ENCODE measurements at places on chromosomes 11 and 22. TPM values are rescaled to one million over a fixed set of nuclear protein-coding genes. Genes with fewer than 3 reads are reported as not detected.
A peak's percentile ranks its signal among the peaks of the same experiment; 100 is the strongest.

OR52E8 gene
- not detected for total RNA-seq

GRCh38 chr11:108754901-108755625, 90.2 kb downstream of the DDX10 start:
- peak; percentile 40 for DNase-seq

C1QTNF5 gene
- not detected for total RNA-seq

- no peak for DNase-seq
These were observed 3.2 kb upstream of the MTMR3 start for GRCh38 chr22:29879753-29880152.

DNA sequence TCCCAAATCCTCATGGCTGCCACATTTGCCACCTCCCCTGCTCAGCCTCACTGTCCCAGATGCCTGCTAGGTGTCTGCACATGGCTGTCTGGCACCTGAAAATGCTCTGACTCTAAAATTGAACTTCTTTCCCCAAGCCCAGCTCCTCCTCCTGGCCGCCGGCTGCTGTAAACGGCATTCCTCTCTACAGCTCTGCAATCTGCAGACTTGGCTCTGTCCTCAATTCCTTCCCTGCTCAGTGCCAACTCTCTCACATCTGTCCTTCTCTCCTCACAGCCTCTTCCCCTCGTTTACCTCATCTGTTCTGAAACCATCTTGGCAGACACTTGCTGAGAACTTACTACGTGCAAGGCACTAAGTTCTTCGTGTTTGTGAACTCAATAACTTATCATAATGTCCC, 169.4 kb upstream of the SYT13 start:
- no peak for DNase-seq

DNA sequence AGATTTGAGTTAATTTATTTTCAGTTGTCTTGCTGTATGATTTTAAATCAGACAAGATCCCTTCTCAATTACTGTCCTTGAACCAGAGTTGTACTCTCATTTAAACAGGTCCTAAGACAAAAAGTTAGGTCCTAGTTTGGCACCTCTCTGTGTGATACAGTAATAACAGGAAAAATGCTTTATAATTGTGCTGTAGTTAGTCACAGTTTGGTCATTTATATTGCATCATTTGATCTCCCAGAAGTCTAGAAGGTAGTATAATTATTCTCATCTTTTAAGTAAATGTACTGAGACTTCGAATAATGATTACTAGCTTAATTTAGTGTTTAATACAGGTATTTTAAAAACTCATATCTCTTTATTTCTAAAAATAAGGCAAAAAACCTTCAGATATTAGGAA, 18.1 kb upstream of the LUZP2 start:
- no peak for DNase-seq

DNA sequence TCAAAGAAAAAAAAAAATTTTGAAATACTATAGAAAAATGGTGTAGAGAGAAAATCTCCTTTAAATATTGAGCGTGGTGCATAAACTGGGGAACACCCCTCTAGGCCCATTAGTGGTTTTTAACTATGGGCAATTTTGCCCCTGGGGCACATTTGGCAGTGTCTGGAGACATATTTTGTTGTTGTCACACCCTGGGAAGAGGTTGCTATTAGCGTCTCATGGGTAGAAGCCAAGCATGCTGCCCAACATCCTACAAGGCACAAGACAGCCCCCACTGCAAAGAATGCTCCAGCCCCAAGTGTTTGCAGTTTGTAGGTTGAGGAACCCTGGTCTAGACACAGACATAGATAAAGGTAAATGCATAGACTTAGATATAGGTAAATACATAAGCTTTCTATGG, 92.6 kb downstream of the KIAA1671 start:
- DNase-seq, result no peak

GRCh38 chr11:95799546-95799945, 9.2 kb downstream of the CEP57 start:
- no peak for DNase-seq

- DNase-seq, result no peak
These were observed 5.3 kb downstream of the C22orf39 start for GRCh38 chr22:19442166-19442565.

NUP98 gene
- total RNA-seq, result 79.4 TPM

MICAL2 gene
- total RNA-seq, result 151 TPM

- no peak for DNase-seq
These were observed 128.7 kb downstream of the DSCAML1 start for GRCh38 chr11:117668321-117668751.

DNA sequence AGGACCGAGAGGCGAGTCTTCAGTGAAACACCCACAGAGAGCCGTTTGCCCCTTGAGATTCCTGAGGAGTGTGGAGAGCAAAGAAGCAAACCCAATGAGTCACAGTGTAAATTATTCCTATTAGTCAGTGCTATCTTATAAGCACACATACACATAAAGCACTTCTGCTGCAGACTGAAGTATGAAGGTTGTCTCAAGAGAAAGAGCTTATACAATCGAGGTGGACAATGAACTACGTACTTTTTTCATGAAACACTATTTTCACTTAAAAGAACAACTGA, 37.3 kb downstream of the GALNT18 start:
- DNase-seq, result peak; percentile 87

OR2D2 gene
- 0.56 TPM for total RNA-seq

MRPL23 gene
- 98.0 TPM for total RNA-seq

GRCh38 chr11:6413791-6414201, 5.1 kb downstream of the APBB1 start:
- no peak for DNase-seq

DNA sequence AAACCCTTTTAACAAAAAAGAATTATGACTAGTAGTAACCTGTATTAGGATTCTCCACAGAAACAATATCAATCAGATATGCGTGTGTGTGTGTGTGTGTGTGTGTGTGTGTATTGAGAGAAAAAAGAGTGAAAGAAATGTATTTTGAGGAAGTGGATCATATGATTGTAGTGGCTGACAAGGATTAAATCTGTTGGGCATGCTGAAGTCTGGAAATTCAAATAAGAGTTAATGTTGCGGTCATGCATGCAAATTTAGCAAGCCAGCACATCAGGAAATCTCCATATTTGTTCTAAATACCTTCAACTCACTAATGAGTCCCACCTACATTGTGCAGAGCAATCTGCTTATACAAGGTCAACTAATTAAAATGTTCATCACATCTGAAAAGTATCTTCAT, 46.8 kb upstream of the IGLL5 start:
- no peak for DNase-seq

DNA sequence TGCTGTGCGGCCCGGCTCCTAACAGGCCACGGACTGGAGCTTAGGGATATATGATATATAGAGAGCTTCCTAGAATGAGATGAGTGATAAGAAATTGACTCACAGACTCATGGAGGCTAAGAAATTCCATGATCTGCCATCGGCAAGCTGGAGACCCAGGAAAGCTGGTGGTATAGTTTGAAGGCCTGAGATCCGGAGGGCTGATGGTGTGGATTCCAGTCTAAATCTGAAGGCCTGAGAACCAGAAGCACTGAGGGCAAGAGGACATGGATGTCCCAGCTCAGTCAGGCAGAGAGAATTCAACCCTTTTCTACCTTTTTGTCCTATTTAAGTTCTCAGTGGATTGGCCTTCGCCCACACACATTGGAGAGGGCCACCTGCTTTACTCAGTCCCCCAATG, 564.8 kb downstream of the TBC1D22A start:
- no peak for DNase-seq

GRCh38 chr11:31487848-31488247, 21.6 kb downstream of the IMMP1L start:
- DNase-seq, result peak; percentile 52

RAC2 gene
- total RNA-seq, result 42.4 TPM

GRCh38 chr22:32842486-32842885, 41.0 kb downstream of the TIMP3 start:
- DNase-seq, result no peak

Measured in MCF 10A (cell line).